Epithelial cell of esophagus (primary cell): ENCODE measurements at places on chromosomes 3 and 15.

GRCh38 chr15:47410247-47410646 is 307.1 kb upstream of the SEMA6D start:
- DNase-seq = no peak

GRCh38 chr3:136120373-136121348 is 75.5 kb downstream of the MSL2 start:
- DNase-seq = no peak

GRCh38 chr15:40270246-40270995 is 12.4 kb downstream of the ANKRD63 start:
- DNase-seq = no peak

DNA sequence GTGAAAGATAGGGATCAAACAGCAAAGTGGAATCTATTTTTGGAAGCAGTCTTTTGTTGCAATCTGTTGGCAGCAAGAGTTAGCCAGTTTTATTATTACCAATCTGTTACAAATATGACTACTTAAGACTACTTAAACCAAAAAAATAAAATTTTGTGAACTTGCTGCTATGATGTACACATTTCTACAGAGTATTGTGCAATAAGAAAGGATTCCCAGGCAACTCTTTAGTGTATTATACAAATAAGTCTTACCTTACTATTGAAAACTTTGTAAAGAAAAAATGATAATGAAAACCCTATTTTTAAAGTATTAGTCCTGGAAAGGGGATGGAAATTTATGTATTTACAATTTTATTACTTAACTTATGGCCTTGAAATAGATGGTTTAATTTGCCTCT is 44.7 kb downstream of the CADM2 start:
- no peak for DNase-seq

GRCh38 chr3:16838561-16838960 is 46.2 kb upstream of the PLCL2 start:
- DNase-seq = no peak

DNA sequence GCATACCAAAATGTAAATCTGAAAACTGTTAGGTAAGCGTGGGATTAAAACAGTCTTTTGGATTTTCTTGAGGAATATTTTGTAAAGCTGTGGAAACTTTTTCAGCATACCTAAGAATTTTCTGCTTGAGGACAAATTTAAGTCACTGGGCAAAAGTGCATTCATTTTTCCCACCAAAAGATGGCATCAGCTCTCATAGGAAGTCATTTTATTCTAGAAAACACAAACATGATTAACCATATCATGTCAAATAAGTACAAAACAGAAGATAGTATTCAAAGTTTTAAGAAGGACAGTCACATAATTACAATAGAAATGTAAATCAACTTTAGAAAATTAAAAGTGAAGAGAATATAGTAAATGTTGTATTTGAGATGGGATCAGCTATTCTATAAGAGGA is 63.5 kb downstream of the SLC49A4 start:
- DNase-seq = peak; percentile 55

- peak; percentile 74 for DNase-seq
These were observed 22.9 kb upstream of the PLXNA1 start for GRCh38 chr3:126959921-126960603.

GRCh38 chr3:44232407-44232806 is 9.3 kb upstream of the TOPAZ1 start:
- no peak for DNase-seq

DNA sequence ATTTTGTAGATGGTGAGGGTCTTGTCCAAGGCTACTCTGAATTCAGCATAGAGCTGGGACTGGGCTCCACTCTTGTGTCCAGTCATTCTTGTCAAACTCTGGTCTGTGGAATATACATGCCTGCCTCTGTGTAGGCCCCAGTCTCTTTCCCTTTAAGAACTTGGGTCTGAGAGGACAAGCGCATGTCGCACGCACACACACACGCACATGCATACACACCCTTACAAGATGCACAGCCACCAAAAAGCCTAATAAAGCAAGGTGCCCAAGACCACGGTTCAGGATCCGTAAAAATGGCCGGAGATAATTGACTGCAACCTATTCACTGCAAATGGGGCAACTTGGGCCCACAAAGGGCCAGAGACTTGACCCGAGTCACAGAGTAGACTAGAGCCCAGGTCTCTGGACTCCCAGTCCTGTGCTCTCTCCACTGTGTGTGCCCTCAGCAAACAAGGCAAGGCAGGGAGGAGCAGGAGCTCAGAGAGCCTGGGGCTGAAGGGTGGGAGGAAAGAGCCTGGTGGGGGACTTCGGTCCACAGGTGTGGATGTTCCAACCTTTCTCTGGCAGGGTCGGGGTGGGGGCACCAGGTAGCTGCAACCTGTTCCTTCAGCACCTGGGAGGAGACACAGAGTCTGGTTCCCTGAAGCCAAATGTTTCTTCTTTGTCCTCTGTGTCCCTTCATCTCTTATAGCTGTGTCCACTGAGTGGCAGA is 914 bp upstream of the PAQR5 start:
- no peak for DNase-seq

GRCh38 chr15:98610991-98611390 is 37.3 kb upstream of the IGF1R start:
- peak; percentile 36 for DNase-seq

- no peak for DNase-seq
These were observed 140.4 kb downstream of the TBL1XR1 start for GRCh38 chr3:177056927-177057326.

GRCh38 chr3:66751842-66752241 is 246.3 kb upstream of the KBTBD8 start:
- no peak for DNase-seq

DNA sequence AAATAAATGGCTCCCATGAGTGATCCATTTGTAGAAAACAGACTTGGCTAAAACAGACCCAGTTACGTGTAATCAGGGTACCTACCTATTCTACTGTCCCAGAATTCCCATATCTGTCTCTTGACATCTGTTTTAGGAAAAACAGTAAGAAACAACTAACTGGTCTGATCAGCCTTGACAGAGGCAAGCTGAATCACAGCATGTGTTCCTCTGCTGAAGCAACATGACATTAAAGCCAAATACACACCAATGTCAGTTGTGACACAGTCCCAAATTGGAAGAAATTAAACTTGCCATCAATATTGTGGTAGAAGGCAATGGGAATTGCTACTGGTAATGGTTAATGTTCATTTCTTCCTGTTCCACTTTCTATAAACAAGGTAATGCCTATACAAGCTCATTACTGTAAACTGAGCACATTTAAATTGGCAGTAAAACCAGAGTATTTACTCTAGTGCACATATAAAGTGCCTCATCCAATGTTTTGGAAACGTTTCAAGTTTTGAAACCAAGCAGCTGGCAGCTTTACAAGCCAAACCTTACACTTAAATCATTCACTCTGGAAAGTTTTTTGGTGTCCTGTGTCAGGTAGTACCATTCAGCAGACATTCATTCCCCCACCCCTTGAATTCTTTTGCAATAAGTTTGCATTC is 27.0 kb downstream of the ALDH1A2 start:
- peak; percentile 81 for DNase-seq

DNA sequence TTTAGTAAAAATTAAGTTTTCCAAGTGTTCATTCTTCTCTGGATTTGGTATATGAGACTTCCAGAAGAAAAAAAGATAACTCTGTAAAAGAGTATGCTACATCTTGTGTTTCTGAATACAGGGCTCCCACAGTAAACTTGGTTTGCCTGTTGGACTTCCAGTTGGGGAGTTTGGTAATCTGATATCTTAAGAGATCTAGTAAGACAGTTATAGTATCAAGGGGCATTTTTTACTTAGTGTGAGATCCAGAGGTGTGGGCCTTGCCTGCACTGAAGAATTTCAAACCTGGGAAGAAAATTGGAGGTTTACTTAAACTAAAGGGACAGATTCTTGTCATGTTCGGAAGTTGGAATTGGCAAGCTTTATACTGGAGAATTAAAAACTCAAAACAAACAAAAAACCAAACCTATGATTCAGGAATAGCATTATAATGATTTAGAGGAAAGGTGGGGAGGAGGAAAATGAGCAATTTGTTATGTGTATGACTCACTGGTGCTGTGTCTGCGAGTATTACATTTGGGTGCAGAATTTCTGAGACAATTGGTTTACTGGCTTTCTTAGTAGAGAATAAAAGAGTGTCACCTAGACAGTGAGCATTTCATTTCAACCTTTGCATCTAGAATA is 58.9 kb upstream of the ULK4 start:
- DNase-seq = peak; percentile 89

GRCh38 chr3:13858768-13859520 is 20.9 kb downstream of the WNT7A start:
- no peak for DNase-seq

DNA sequence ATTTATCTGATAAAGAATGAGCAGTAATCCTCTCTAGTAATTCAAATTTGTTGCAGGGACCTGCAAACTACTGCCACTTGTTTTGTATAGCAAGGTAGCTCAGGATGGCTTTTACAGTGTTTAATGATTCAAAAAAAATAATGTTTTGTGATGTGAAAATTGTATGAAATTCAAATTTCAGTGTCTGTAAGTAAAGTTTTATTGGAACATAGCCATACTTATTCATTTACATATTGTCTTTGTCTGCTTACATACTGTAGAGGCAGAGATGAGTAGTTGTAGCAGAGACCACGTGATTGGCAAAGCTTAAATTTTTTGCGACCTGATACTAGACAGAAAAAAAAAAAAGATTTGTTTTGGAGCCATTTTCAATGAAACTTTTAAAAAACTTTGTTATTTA is 6.5 kb upstream of the UTS2B start:
- DNase-seq = no peak

GRCh38 chr3:101362406-101362805 is 42.0 kb upstream of the IMPG2 start:
- no peak for DNase-seq

- DNase-seq = no peak
These were observed 1006.5 kb downstream of the TBL1XR1 start for GRCh38 chr3:176190755-176191154.

- DNase-seq = no peak
These were observed 111.6 kb downstream of the AQP9 start for GRCh38 chr15:58249646-58250312.

GRCh38 chr3:4990069-4990468 is 10.8 kb downstream of the BHLHE40 start:
- peak; percentile 33 for DNase-seq

DNA sequence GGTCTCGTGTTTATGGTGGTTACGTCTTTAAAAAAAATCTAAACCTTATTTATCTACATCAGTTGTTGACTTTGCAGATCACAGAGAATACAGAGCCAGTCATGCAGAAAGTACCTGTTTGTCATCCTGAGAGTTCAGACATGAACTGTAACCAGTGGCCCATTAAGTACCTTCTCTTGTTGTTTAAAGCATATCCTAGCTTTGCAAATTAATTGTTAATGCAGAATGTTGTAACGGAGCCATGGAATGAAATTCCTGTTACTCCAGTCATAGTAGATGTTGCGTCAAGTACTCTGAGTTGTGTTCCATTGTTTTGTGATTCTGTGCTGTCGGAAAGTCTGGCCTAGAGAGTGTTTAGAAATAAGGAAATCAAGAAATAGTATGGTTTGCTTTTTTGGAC is 205.2 kb downstream of the RBMS3 start:
- peak; percentile 92 for DNase-seq

DNA sequence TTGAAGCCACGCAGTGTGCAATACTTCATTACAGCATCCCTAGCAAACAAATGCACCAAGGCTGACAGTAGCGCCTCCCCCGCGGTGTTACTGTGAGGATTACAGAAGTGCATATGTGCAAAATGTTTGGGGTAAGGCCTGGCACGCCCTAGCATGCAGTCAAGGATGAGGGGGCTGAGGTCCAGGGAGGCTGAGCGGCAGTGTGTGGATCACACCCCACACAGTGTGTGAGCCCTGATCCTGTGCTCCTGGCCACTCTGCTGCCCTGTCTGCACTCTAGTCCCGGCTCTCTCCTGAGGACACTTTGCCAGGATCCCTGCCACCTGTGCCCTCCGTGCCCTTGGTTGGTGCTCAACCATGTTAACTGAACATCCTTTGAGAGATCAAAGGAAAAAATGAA is 71.3 kb downstream of the WNT7A start:
- no peak for DNase-seq

DNA sequence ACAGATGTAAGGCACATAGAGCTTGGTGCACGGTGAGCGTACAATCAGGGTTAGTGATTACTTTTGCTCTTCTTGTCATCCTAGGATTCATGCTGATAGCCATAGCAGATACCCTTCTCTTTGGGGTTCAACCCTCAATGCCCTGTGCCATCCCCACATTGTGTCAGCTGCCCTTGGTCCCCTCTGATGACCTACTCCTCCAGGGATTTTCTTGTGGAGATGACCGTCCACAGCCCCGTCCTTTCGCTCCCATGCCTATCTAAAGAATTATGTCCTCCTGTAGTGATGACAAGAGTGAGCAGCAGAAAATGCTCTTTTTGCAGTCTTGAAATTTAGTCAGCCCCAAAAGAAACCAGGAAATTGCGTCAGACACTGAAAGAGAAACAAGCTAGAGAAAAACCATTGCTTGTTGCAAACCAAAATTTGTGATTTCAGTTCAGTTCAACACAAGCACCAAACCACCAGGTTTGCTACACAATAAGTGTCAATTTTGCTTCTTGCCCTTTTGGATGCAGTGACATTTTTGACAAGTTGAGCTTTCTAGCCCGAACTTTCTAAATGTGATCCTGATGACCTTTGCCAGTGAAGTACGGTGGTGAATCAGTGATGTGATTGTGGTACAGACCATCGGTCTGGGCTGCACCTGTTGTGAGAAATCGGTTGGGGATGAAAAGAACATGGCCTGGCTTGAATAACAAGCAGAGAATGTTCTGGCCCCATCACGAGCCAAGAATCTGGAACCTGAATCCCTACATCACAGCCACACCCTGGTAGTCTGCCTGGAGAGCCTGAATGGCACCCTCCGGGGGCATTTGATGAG is 41.3 kb downstream of the CMTM7 start:
- DNase-seq = no peak

DNA sequence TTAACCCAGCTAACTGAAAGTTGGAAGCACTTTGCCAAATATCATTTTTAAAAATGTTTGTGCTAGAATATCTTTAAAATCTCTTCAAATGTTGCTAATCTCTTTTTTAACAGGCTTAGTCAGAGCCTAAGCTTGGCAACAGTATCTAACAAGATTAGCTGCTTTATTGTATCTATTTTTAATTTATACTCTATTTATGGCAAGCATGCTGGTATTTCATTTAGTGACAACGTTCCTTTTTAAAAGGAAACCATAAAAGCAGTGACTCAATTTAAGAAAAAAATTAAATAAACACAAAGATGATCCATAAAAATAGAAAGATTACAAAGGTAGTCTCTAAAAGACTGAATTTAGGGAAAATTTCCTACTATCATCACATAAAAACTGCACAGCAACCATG is 40.5 kb downstream of the SLC12A6 start:
- DNase-seq = no peak

DNA sequence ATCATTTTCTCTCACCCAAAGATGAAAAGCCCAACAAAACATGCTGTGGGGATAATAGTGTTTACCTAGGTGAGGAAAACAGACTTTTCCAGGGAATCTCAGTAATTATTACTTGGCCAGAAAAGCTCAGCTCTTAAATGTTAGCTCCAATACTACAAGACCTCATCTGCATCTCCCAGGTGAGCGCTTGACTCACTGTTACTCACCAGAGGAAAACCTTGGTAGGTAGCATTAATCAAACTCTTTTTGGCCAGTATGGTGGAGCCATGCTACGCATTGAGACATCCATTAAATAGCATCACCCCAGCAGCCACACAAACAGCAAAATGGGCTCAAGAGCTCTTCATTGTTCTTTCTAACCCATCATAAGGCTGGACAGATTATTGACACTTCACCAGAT is 99.0 kb downstream of the TIGIT start:
- DNase-seq = peak; percentile 41
